ENCODE measurements at places on chromosomes 1 and 21.

- no peak for DNase-seq
Observed at GRCh38 chr1:15761366-15762128, 3.0 kb downstream of the FBLIM1 start.

DNA sequence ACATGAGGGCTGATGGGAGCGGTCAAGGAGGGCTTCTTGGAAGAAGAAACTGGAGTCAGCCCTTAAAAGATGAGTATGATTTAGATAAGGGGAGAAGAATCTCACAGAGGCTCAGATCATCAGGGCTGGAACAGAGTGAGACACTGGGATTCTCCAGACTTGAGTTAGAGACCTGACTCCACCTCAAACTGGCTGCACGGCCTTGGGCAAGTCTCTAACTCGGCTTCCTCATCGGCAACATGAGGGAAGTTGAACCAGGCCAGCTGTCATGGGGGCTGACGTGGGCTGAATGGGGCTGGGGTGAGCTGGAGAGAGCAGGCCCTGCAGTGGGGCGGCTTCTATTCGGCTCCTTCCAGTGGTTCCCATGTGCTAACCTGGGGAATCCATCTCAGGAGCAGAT lies 2.5 kb downstream of the C1QC start:
- no peak for DNase-seq

DNA sequence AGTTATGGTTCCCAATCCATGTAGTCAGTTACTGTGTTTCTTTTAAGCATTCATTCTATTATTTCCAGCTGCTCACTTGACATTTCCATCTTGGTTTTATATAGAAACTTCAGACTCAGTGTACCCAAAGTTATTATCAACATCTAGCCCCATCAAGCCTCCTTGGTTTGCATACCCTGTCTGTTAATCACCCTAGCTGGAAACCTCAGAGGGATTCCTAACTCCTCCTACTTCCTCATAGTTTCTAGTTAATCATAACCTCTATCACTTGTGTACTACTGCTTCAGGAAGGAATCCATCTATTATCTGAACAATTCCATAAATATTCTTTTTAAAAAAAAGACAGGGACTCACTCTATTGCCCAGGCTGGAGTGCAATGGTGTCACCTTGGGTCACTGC lies 293.3 kb downstream of the SDCCAG8 start:
- no peak for DNase-seq

DNA sequence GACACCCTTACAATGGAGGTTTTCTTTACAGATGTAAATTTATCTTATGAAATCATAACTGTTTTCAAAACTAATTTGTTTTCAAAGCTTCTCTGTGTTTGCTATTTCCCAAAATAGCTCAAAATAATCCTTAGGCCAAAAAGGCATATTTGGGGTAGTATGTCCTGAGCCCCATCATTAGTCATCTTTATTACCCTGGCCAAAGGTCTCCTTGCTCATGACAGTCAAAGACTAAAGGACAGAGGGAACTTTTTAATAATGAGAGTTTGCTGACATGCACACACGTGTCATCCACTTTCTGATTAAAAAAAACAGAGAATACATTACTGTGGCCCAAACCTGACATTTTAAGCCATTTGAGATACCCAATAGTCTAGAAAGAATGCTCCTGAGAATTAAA lies 221.9 kb upstream of the DUSP10 start:
- no peak for DNase-seq

GRCh38 chr1:5828308-5828935 lies 163.8 kb downstream of the NPHP4 start:
- DNase-seq, result no peak

DNA sequence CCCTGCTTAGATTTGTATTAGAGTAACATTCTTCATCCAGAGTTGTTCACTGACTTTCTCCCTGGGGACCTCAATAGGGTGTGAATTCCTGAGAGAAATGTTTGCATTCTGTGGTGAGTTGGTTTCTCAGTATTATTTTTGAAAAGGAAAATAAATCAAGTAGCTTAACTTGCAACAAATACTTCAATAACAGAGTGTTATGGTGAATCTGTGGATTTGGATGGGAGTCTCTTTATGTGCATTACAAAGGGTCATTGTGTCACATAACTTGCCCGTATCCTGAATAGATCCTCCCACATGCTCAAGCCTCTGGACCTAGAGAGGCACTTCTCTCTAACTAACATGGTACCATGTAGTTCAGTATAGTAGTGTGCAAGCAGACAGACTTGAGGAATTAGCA lies 68.4 kb upstream of the IPO9 start:
- no peak for DNase-seq

DNA sequence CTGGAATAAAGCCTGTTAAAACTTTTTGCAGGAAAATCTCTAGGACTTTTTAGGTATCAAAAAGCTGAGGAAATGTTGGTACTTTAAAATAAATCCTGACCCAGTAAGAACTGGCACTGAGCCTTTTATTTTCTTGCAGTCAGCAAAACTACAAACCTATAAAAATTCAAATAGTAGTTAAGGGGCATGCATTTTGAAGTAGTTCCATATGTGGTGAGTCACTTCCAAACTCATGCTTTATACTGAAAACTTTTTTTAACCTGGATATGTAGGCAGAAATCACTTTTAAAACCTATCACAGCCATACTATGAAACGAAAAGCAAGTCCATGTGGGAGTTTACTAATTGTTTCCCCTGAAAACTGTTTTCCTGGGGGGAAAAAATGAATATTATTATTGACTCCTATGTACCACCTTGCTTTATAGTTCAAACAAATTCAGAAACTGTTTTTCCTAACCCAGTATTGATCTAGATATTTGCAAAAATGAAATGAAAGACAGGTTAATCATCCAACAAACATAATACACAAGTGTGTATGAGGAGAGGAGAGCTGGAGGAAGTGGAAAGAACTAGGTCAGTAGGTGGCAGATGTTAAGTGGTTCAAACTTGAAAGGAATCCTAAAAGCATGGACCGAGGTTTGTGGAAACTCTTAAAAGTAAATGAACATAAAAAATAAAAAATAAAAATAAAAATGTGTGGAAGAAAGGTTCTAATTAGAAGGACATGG lies 30.5 kb downstream of the NRIP1 start:
- DNase-seq, result no peak

DNA sequence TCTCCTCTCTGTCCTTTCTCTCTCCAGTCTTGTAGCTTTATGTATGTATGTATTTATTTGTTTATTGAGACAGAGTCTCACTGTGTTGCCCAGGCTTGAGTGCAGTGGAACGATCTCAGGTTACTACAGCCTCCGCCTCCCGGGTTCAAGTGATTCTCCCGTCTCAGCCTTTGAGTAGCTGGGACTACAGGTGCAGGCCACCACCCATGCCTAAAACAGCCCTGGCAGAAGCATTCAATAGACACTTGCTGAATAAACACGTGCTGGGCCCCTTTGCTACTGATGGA lies 2.5 kb downstream of the KIAA2013 start:
- DNase-seq, result no peak

DNA sequence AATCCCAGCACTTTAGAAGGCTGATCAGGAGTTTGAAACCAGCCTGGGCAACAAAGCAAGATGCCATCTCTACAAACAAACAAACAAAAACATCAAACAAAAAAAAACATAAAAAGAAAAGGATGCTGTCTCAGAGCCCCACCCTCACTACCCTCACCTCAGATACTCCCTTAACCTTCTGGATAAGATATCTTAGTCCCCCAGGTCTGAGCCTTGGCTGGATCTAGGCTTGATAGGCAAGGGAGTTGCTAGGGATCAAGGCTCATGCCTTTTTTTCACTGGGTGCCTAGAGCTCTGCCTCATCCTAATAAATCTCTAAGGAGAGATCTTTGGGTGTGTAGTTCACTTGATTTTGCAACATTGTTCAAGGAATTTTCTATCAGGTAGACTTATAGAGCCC lies 7.4 kb downstream of the HDAC1 start:
- no peak for DNase-seq

DNA sequence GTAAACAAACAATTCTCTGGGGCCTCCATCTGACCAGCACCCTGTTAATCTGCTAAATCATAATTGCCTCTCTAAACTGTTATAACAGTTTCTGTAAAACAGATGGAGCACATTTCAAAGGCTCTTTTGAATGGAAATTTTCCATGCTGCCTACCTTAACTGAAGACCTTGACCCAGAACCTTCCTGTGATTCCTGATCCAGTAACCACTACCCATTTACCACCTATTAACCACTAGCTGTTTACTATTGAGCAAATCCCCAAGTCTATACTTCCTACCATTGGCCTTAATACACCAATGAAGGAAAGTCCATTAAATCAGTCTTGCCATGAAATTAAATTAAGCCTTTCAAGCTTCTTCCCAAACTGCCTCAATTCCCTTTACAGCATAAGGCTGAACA lies 46.3 kb downstream of the RAB3GAP2 start:
- no peak for DNase-seq

DNA sequence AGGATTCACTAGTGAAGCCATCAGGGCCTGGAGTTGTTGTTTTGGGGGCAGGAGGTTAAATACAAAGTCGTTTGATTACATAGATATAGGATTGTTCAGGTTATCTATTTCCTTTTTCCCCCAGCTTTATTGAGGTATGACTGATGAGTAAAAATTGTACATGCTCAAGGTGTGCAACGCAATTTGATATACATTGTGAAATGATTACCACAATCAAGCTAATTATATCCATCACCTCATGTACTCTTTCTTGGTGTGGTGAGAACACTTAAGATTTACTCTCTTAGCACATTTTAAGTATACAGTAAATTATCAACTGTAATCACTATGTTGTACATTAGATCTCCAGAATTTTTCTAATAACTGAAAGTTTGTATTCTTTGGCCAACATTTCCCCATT lies 6.0 kb downstream of the FGGY start:
- no peak for DNase-seq

DNA sequence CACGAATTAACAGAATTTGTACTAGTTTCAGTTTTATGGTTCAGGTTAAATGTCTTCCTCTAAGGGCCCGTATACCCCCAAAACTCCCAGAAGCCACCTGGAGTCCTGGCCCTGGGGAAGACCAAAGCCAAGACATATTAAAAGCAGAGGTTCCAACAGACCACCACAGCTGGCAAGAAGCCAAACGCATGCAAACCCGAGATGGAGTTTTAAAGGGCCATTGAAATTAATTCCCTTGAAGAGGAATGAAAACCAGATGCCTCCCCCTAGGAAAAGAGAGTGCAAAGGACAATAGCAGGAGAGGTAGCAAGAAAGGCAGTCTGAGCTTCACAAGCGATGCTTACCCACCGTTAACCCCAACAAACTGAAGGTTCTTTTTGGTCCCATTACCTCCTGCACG lies 48.1 kb downstream of the KANK4 start:
- no peak for DNase-seq

- DNase-seq, result peak; percentile 30
Observed at GRCh38 chr1:212285685-212286555, 710 bp downstream of the PPP2R5A start.

DNA sequence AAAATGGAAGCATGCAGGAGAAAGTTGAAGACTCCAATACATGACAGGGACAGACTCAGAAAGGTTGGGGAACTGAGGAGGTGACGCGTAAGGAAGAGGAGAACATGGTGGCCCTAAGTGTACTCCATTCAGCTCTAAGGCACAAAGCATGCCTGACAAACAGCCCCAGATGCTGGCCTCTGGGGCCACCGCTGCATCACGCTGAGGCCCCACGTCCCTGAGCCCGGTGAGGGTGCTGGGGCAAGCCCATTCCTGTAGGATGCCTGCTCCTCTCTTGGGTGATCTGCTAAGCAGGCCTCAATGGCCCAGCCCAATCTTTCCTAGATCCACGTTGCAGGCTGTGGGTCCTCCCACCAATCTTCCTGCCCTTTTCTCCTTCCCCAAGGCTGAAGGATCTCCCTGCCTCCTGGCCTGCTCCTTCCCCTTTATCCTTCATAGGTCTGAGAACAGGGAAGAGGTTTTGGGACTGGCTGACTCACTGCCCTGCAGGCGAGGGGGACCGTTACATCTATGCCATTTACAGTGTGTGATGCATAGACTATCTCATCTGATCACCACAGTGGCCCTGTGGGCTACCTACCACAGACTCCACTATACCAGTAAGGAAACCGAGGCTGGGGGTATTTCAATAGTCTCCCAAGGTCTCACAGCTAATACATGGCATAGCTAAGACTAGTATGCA lies 16.8 kb upstream of the NID1 start:
- no peak for DNase-seq

GRCh38 chr1:193674292-193674944 lies 488.0 kb upstream of the B3GALT2 start:
- DNase-seq, result no peak

DNA sequence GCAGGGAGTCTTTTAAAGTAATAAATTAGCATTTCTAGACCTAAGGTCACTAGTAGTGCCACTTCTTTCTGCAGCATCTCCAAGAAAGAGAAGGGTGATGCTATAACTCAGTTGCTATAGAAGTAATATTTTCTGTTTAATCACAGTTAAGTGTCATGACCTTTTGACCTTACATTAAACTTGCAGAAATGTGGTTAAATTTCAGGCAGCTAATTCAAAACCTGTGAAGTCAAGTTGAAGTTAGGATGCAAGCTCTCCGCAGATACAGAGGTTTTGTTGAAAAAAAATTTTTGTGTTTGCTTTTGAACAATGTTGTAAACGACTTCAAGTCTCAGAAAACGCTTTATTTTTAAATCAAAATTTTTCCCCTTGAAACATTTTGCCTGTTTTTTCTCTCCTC lies 193.9 kb downstream of the NFIA start:
- no peak for DNase-seq

DNA sequence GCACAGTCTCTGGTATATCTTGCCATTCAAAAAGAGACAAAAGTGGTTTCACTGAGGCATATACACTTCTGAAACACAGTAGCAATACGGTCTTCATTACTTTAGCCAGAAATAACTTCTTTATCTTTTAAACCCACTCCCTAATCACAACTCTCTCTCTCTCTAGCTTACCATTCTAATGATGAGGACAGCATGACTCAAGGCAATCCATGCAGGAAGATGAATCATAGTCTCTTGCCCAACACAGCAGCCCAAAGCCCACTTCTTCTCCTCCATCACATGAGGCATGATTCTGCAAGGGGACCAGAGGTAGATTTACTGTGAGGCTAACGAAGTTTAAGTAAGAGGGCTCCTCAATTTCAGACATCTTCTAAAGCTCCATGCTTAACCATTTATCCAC lies 285.0 kb upstream of the NR5A2 start:
- no peak for DNase-seq

DNA sequence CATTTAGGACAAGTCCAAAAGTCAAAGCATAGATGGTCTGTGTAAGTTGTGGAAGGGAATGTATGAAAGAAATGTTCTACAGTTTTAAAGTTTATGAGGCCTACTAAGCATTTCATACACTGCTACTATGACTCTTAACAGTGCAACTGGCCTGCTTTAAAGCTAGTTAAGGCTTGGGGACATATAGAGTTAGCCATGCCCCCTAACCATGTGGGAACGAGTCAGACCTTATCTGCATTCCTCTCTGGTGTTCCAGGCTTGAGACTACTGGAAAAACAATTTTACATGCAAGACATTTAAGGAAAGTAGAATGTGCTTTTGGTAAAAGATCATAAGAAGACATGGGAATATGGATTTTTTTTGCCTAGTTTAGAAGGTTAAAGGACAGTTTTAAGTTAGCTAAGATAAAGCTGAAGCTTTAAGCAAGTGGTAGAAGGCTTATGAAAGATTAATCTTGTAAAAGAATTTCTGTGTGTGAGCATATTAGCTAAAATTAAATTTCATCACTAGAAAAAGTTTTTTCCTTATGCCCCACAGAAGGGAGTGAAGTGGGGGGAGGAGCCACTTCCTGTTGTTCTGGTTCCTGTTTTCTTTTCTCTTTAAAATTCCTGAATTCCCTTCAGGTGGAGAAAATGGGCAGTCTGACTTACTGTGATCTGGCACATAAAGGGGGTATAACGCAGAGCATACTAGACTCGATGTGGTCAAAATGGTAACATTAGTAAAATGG lies 8.9 kb upstream of the CD48 start:
- no peak for DNase-seq
